ENCODE measurements at places on chromosomes 7 and 10. TPM values are rescaled to one million over a fixed set of nuclear protein-coding genes. Genes with fewer than 3 reads are reported as not detected.

Gene IQUB
- 1.4 TPM for polyA plus RNA-seq

DNA sequence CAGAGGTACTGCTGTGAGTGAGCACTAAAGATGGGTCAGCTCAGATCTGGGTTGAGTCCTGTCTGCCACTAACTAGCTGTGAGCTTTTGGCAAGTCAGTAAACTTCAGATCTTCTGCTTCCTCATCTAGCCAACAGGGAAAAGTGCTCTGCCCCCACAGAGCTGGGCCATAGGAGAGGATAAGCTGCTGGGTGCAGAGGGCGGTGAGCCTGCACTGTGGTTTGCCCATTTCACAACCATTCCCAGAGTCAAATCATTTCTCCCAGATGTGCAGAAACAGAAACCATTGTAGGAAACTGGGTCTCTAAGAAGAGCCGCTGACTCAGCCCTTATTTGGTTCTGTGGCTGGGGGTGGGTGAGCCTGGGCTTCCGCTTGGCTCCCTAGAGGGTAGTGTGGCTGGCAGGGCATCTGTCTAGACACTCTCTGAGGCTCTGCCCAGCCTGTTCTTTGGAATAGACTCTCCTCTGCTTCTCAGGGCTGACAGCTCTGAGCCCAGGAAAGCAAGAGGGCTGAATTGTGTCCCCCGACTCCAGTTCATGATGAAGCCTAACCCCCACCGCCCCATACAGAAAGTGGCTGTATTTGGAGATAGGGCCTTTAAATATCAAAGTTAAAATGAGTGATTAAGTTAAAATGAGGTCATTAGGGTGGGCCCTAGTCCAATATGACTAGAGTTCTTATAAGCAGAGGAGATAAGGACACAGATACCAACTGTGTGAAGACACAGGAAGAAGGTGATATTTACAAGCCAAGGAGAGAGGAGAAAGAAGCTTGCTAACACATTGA is 29.5 kb upstream of the ARHGAP22 start:
- DNase-seq, result no peak

- no peak for DNase-seq
Observed at GRCh38 chr10:62548686-62549085, 174.5 kb downstream of the ZNF365 start.

GRCh38 chr10:79273604-79274003 is 73.7 kb upstream of the PPIF start:
- peak; percentile 78 for DNase-seq

DNA sequence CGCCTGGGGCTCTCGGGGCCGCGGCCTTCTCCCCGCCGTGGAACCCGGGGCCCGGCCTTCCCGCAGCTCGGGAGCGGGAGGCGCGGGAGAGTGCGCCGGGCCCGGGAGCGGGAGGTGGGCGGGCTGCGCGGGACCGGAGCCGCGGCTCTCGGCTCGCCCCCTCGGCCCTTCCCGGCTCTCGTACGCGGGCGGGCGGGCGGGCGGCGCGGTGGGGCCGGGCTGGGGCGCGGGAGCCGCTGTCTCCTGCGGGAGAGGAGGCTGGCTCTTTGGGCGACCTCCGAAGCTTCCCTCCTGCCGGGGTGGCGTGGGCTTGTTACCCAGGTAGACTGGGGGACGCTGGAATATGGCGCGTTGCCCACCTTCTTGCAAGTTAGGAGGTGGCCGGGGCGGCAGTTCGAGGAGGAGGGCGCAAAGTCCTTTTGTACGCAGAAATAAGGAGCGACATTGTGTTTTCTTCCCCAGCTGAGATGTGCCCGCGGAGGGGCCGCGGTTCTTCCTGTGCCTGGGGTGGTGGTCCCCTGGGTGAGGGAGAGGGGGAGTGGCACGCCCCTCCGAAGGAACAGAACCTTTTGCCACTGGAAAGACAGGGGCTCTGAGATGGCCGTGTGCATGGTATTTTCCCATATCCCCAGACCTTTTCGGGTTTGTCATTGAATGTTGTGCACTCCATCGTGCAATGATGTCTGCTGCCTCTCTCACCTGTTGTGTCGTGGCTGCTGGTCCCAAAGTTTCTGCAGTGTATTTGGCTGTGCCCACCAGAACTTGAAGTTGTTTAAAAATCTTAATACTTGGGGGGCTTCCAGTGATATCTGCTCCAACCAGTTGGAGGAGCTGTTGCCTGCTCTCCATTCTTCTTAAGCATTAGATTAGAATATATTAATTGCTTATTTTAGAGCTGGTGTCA is 844 bp downstream of the NRF1 start:
- DNase-seq, result peak; percentile 60

All from spinal cord (tissue), 10 donors.